Fibroblast of skin of back (primary cell): ENCODE measurements at places on chromosomes 6 and 20.

DNA sequence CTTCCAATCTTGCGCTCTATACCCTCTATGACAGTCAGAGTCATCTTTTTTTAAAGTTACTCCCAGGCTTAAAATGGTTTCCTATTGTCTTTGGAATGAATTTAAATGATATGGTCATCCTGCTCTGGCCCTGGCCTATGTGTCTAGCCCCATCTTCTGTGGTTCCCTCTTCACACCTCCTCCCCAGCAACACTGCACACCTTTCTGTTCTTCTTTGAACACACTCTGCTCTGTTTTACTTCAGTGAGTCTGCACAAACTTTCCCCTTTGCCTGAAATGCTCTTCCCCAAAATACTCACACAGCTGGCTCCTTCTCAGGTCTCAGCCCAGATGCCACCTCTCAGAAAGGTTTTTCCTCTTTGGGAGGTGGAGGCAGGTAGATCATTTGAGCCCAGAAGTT is 132.7 kb downstream of the FYN start:
- DNase-seq, result no peak

GRCh38 chr20:41345729-41346067 is 5.1 kb downstream of the LPIN3 start:
- no peak for DNase-seq

- no peak for DNase-seq
Measured at GRCh38 chr6:35237476-35237875, 22.1 kb upstream of the ZNF76 start.

DNA sequence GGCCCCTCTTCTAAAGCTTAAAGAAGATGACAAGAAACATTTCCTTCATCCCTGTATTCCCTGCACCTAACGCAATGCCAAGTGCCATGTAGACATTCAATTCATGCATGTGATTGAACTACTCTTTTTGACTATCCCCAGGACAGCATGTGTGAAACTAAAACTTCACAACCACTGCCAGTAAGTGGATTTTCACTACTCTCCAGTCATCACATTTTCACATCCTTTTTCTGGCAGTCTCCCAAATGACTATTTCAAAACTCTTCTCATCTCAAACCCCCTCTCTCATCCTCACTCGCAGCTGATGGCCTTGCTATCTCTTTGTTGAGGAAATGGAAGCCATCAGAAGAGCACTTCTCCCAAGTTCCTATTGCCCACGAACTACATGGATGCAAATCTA is 122.6 kb downstream of the OPRM1 start:
- DNase-seq, result no peak

DNA sequence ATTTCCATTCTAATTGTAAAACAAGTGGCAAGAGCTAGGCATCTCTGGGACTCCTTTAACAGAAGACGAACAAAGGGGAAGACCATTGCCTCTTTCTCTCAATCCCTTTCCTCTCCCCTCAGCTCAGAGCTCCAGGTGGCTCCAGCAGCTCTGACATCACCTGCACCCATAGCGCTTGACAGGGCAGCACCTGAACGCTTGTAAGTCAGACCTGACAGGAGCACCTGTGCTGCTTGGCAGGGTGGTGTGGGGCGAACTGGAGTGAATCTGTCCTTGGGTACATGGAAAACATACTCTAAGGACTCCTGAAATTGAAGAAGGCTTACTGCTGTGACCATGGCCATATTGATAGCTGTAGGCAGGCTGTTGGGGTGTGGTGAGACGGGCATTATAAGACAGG is 409.5 kb upstream of the AGPAT4 start:
- DNase-seq, result no peak

GRCh38 chr6:21846541-21847451 is 253.2 kb downstream of the SOX4 start:
- DNase-seq, result no peak

GRCh38 chr6:144845186-144845585 is 560.1 kb downstream of the UTRN start:
- peak; percentile 79 for DNase-seq

DNA sequence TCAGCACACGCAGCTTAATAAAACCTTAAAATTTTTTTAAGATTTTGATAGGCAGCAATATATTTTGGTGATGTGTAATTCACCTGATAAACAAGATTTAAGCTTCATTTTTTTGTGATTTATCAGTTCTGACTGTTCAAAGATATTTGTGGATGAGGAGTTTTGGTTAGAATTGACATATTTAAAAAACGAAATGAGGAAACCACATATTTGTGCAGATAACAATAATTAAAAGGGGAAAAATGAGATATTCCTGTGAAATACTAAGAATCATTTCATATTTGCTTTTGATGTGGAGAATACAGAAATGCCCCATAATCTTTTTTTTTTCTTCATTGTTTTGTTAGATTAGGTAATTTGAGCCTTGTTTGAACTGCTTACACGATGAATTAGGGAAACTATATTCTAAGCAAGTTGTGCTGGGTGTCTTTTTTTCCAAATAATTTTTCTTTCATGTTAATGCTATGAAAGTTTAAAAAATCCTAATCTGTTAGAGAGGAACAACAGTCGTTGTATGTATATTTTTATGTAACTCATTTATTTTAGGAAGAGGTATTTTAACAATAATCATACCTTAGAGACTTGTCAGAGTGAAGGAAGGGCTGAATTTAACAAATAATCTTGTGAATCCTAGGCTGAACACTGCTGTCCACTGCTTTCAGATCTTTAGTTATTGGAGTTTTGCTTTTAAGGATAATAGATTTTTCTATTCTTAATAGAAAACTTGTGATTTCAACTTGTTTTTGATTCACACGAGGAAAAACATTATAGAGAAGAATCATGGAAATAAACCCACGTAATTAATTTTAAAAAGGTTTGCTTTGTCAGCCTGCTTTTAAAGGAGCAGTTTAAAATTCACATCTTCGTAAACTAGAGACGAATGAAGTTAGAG is 4.0 kb downstream of the ARID1B start:
- DNase-seq, result no peak

DNA sequence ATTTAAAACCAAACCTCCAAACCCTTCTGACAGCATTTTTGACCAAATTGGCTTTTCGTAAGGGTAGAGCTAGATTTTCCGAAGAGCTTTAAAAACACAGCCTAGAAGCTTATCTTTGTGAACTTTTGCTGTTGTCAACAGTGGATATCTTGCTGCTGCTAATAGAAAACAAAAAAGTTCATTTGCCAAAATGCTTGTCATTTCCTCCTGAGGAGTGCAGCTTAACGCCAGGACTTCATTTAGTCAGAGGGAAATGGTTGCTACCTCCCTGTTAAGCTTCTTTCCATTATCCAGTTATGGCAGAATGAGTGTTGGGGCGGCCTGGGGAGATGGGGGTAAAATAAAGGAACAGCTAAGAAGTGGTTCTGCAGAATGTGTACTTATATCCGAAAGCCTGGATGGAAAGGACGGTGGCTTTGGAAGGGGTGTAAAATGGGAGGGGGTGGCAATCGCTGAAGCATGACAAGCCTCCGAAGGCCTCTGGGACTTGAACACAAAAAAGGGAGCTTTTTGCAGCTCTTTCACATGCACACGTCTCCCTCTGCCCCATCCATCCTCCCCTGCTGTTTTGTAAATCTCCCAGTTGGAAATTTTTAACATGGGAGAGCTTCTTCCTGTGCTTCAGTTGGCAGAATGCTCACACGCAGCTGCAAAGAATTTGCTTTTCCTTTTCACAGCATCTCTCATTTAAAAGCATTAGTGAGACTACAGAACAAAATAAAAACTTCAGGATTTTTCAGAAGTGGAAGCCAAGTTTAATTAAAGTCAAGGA is 22.5 kb downstream of the JARID2 start:
- DNase-seq, result peak; percentile 56

GRCh38 chr6:154127657-154128056 is 88.6 kb downstream of the OPRM1 start:
- no peak for DNase-seq

DNA sequence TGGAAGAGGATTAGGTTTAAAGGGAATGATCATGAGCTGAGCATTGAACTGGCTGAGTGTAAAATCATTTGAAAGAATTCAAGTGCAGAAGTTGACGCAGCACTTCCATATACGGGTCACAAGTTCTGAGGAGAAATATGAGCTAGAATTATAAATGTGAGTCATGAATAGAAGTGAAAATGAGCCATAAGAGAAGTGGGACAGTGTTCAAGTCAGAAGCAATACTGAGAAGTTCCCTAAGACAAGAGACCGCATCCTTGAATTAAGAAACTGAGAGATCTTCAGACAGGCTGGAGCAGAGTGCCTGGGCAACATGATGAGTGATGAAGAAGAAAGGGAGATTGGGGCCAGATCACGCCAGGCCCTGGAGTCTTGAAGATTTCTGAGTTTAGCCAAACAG is 209.7 kb downstream of the TBX18 start:
- DNase-seq, result peak; percentile 25

GRCh38 chr6:34062815-34063214 is 83.1 kb downstream of the GRM4 start:
- DNase-seq, result no peak

DNA sequence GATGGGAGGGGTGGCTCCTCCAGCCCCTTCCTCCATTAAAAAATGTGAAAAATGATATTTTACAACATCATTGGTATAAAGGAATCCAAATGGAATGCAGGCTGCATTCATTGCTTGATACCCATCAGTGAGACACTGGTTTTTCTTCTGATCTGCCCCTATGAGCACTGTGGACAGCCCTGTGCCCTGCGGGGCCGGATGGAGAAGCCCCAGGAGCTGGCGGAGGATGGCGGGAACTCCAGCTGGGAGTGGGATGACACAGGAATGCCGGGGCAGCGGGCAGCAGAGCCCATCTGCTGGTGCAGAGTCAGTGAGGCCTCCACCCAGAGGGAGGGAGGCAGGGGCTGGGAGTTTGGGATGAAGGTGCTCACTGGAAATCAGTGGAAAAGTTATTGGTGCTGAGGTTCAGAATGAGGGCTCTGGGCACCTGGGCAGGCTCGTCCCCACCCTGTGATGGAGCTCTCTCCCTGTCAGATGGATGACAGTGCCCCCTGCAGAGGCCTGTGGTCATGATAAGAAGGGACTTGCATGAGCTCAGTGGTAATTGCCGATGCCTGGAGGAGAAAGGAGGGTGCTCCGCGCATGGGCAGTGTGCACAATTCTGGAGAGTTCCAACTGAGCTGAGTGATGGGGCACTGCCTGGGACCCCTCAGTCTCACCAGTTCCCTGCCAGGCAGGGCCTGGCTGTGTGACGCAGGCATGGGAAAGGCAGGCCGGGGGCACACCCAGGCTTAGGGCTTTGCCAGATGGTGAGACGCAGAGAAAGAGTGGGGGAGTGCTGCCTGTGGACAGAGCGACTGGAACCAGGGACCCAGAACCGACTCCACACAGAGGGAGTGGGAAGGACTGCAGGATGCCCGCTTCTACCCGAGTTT is 23.2 kb downstream of the CTCFL start:
- DNase-seq, result peak; percentile 87

DNA sequence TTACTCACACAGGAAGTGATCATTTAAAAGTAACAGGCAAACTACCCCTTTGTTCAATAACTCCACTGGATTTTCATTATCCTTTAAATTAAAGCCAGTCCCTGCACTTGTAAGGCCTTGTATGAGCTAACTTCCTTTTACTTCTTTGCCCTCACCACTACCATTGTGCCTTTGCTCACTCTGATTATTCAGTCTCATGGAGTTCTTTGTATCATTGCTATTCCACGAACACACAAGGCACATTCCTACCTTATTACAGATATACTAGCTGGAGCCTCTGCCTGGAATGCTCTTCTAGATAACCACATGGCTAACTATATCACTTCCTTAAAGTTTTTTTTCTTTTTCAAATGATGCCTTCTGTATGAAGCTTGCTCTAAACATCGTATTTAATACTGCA is 748.6 kb upstream of the HS3ST5 start:
- peak; percentile 29 for DNase-seq

- no peak for DNase-seq
Measured at GRCh38 chr20:3084283-3084985, at the start of gene AVP. AVP (minus strand) TSS chr20:3084724; CDS start chr20:3084674, 50 bp downstream.

DNA sequence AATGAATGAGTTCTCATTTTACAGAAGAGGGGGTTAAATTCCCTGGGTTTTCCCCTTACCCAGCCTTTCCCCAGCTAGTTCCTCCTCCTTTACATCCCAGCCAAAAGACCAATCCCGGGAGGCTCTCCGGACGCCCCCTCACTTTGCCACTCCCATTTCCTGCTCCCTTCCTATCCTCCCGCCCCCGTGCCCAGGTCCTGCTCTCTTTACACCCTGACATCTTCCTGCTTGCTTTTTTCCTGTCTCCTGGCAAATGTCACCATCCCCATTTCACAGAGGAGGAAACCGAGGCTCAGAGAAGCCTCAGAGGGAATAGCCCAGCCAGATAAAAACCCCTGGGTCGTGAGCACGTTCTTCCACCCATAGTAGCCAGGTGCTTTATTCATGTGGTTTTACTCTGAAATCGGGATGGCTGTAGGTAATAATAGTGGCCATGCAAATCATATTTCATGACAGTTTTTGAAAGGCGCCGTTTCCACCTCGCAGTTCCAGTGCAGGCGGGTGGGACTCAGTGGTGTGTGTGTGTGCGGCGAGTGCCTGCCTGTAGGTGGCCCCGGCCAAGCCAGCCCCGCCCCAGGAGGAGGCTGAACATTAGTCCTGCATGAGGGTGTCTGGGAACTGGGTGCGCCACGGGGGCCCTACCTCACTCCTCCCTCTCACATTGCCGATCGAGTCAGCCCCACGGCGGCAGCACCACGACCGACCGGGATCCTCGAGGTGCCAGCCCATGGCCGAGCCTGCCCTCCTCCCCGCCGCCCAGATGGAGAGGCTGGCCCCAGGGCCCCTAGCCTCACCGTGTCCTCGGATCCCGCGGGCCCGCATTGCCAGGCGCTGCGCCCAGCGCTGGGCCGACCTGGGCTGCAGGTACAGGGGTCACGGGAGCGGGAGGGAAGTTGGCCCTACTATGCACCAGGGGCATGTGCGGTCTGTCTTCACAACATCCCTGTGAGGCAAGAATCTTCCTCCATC is at the start of gene ARHGAP40:
Gene ARHGAP40 (plus strand): TSS at position 594 of the 969 bp plus-strand sequence.
- DNase-seq, result no peak

DNA sequence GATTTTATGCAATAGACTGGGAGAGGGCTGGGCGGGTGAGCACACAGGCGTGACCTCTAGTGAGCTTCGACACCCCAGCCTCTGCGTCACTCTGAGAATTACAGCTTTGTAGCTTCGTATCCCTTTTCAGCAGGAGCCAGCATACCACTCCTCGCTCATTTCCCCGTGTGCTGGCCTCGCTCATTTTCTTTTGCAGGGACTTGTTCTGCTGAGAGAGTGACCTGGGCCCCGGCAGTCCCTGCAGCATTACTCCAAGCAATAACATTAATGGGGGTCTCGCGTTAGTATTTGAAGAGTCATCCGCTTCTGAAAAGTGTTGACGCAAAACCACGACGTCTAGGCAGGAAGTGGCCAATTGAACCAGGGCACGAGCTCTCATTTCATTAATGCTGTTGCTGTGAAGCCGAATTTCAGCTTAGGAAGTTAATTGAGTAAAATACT is 193.7 kb downstream of the QKI start:
- DNase-seq, result no peak

GRCh38 chr6:7165890-7166267 is 58.1 kb downstream of the RREB1 start:
- DNase-seq, result peak; percentile 58

DNA sequence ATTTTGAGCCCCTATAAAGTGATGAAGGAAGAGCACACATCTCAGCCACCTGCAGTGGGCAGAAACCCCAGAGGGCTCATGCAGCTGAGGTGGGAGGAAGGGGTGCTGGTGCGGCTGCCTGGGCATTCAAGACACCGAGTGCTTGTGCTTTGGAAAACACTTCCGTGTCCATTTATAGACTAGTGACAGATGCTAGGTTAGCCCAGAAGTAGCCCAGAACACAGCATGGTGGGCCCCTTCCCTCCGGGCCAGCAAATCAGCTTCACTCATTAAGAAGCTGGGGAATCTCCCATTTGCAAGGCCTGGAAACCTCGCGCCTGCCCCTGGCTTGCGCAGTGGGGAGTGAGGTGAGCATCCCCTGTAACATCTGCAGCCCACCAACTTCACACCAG is 12.9 kb downstream of the BEND3 start:
- DNase-seq, result no peak

- peak; percentile 8 for DNase-seq
Measured at GRCh38 chr6:89675949-89676748, 37.6 kb upstream of the LYRM2 start.
